ENCODE measurements at places on chromosomes 11 and 22.

DNA sequence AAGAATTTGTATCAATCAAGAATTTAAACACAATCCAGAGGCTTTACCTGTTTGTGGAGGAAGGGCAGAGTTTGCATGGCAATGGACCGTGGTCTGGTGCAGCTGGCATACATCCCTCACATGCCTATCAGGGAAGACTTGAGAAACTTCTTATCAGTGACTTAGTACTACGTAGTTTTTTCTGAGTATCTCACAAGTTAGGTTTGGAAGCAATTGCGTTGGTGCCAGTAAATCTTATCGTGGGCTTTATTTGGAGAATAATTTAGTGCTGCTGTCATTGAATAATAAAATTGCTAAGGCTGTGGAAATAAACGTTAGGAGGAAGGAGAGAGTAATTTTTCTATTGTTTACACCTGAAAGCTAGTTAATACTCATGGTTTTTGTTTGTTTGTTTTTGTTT lies 72.3 kb downstream of the PRMT3 start:
- no peak for DNase-seq

- DNase-seq = no peak
Observed at GRCh38 chr22:29933619-29934018, 50.6 kb downstream of the MTMR3 start.

DNA sequence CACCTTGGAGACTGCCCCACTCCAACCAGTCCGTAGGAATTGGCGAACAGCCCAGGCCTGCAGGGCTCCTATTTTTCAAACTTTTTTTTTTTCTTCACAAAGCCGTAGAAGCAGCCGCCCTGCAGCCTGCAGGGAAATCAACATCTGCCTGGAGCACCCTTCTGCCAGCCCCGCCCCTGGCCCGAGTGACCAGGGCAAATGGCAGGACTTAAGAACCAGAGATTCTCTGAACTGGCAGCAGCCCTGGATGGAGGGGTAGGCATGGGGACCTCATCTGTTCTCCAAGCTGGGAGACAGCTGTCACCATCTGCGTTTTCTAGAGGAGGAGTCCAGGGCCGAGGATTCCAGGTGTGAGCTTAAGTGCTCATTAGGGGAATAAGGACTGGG lies 5.6 kb downstream of the SCN2B start:
- DNase-seq = no peak

DNA sequence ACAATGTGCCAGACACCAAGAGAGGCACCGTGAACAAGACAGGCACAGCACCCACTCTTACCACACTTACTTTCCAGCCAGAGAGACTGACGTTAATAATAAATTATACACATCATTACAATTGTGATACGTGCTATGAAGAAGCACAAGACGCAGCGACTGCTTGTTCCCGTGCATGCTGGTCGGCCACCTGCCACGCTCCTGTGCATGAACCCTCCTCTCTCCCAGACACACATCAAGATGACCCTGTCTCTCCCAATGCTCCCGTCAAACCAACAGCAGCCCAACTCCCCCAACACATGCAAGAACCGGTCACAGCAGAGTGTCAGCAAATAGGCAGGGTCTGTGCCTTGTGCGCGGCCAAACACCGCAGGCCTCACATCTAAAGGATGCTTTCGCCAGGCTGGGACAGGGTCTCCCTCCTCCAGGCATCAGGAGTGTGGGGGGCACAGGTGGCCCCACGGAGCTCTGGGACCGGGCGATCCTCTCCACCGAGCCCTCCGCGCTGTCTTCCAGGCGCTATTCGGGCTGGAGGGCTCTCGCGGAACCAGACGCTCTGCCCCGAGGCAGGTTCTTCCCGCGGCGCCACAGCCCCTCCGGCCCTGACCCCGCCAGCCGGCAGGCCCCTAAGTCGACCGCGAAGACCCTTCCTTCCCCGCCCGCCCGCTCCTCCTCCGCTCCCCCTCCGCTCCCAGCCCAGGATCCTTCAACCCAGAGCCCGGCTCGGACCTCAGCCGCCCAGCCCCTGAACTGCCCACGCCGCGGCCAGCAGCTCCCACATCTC lies 533 bp downstream of the SERGEF start:
- no peak for DNase-seq

DNA sequence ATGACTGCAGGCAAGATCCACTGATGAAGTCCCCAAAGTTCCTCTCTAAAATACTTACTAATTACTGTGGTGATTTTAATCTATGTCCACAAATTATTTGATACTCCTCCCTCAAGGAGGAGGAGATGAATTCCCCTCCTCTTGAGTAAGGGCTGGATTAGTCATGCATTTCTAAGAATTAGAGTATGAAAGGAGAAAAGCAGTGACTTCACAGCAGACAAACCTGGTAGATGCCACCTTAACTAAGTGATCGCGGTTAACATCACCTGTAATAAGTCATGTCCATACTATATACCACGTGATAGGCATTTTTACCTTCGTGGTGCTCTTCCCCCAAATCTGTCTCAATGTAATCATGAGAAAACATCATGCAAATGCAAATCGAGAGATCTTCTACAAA lies 52.0 kb upstream of the TSPAN18 start:
- no peak for DNase-seq

- DNase-seq = no peak
Observed at GRCh38 chr11:118439646-118440045, 3.4 kb downstream of the KMT2A start.
